Left lobe of liver (tissue), 2 donors: ENCODE measurements at places on chromosomes 5 and 9. TPM values are rescaled to one million over a fixed set of nuclear protein-coding genes. Genes with fewer than 3 reads are reported as not detected.

ADAMTS13 gene
- total RNA-seq, result 21.4 TPM

DOCK8 gene
- total RNA-seq, result 10.6 TPM

GRCh38 chr5:88140396-88140855 lies 128.2 kb downstream of the TMEM161B start:
- DNase-seq, result no peak

- no peak for DNase-seq
Observed at GRCh38 chr5:92605591-92605990, 975.4 kb downstream of the NR2F1-AS1 start.

DNA sequence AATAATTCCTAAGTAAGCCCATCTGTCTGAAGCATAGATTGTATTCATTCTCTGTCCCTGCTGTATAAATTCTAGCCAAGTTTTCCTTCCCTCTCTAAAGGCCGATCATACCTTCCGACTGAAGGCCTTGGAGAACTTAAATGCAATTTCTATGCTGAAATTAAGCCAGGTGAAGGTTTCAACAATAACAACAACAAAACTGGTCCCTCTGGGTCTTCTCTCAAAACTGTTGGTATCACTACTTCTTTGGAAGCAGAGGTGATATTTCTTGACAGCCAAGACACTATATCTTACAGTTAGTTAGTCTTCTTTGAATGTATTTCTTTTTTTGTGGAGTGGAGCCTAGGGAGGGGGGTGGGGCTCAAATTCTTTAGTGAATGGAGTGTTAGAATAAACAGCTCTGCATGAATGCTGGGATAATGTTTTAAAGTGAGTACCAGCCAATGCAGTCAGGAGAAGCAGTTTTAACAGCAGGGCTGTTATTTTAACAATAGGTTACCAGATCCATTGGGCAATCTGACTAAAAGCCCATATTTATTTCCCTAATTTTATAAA lies 508.9 kb downstream of the EBF1 start:
- no peak for DNase-seq

- no peak for DNase-seq
Observed at GRCh38 chr9:90290716-90291485, 351.7 kb downstream of the DIRAS2 start.

DNA sequence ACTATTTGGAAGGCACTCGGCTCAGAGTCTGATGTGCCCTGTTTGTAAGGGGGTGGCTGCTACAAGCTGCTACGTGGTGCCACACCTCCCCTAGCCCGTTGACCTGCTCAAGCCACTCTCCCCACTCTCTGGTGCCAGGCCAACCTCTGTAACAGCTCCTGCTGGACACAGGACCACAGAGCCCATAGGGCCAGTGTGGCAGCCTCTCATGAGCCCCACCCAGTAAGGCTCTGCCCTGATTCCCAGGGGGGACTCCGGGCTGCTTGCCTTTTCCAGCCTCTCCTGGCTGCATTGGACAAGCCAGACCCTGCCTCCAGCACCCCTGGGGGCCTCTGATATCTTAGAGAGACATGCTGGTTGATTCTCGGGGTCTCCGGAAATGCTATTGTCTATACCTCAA lies 53.3 kb upstream of the ANGPTL2 start:
- DNase-seq, result peak; percentile 16

- no peak for DNase-seq
Observed at GRCh38 chr9:117936185-117937130, 232.3 kb downstream of the TLR4 start.

- no peak for DNase-seq
Observed at GRCh38 chr5:81579262-81579924, 171.5 kb downstream of the SSBP2 start.
